NCI-H2081 treated with DMSO at 0.1 percent for 48 hours (cell line): ENCODE measurements at places on chromosomes 11 and 22.

DNA sequence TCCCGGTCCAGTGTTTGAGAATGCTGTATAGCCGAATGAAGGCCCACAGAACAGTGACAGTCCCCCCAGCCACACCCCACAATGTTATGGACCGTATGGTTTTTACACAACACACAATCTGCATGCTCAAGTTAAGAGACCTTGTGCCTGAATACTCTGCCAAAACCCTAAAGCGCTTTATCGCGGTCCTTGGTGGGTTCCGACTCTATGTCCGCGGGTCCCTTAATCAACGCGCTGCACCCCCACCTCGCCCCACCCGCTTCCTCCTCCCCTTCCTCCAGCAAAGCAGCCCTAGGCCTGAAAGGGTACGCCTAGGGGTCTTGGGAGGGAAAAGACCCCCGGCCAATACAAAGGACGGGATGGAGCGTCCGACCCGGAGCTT, 442 bp downstream of the COPB1 start:
- DNase-seq = no peak

GRCh38 chr11:104332110-104332509, 168.2 kb upstream of the PDGFD start:
- no peak for DNase-seq

DNA sequence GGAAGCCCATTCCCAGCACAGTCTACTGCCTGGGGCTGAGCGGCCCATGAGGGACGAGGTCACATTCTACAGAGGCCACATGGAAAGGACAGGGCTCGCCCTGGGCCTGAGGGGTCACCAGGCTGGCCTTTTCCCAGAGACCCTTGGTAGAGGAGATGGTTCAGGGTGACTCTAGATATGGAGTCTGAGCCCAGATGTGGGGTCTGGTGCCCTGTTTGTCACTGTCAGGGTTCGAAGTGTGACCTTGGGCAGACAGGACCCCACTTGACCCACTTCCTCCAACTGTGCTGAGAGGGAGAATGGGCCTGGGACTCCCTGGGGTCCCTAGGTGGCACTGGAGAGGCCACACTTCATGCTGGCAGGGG, 81.0 kb downstream of the MYEOV start:
- no peak for DNase-seq

GRCh38 chr11:79864882-79865281, 424.1 kb upstream of the TENM4 start:
- DNase-seq = no peak

DNA sequence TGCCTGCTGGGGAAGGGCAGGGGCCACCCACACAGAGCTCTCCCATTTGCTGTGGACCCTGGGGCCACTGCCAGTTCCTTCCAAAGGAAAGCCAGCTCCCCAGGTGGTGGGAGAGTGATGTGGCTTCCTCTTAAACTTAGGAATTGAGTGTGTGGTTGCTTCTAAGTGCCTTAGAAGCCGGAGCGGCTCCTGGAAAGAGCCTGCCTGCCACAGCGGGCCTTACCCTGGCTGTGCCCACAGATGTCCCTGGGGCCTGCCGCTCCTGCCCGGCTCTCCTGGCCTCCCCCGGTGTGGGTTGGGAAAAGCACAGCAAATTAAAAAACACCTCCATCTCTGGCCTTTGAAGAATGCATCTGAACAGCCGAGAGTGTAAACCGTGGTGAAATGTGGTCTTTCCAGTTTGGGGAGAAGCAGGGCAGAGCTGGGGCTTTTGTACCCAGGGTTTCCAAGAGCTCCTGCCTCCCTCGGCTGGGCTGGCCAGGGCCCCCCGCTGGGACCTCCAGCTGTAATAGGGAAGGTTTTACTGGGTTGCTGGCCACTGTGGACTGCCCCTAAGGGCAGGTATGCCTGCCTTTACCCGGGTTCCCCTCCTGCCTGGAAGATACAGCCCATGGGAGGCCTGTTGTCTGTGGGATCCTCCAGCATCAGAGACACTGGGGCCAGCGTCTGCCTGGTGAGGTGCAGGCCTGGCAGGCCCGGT, 30.2 kb downstream of the LRP5 start:
- DNase-seq = no peak

DNA sequence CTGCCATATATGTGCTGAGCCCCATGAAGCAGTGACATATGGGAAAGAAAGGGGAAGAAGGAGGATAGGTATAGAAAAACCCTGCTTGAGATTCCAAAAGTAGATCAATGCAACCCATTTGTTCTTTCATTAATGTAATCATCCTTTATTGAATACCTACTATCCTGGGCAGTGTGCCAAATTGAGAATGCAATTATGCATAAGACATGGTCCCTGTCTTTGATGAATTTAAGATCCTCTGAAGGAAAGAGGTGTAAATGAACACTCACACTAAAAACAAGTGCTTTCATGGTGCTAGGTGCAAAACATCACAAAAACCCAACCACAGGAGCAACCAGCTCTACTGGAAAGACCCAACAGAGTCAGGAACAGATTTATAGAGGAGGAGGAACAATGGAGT, 29.7 kb downstream of the FLI1 start:
- no peak for DNase-seq

DNA sequence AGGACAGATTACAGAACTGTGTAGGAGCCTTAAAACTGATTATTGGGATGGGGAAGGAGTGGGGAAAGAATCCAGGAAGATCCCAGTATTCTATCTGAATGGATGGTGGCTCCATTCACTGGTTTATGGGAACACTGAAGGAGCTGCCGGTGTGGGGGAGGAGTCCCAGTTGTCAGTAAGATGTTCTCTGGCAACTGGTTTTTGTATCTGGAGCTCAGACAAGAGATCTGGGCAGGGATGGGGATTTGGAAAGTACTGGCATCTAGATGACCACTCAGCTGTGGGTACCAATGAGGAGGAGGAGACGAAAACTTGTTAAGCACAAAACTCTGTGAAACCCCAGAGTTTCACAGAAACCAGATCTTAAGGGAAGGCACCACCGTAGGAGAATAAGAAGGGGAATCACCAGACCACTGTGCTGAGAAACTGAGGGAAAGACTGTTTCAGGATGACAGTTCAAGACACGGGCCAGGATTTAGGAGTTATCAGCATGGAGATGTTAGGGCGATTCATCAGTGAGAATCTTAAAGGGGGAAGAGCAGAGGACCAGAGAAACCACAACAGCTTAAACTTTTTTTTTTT, 28.1 kb downstream of the LDLRAD3 start:
- no peak for DNase-seq

DNA sequence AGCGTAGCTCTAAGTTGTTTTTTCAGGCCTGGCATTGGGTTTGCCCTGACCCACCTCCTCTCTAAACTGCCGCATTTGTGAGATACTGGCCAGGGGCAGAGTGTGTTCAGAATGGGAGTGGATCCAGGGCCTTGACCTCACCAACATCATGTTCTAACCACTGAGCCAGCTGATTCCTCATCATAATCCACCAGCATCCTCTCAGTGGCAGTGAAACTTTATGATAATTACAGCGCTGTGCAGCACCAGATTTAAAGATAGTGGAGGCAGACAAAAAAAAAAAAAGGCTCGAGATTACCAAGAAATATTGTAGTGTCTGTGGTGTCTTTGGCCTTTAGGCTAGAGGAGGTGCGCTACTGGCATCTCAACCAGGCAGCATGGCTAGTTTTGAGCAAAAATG, 53.0 kb downstream of the KREMEN1 start:
- DNase-seq = no peak

DNA sequence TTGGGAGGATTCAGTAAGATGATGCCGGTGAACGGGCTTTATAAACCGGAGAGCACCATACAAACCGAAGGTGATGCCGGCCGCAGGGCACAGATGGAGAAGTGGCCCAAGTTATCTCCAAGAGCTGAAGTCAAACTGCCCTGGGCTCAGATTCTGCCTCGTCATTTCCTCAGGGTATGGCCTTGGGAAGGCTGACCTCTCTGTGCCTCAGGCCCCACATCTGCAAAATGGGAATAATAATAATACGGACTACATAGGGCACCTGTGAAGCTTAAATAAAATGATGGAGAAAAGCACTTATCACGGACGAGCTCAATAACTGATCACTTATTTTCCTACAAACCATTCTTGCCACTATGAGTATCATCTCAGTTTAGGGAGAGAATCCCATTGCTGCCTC, 29.9 kb downstream of the DSCAML1 start:
- DNase-seq = no peak

GRCh38 chr11:57161351-57161750, 20.4 kb upstream of the LRRC55 start:
- DNase-seq = no peak

GRCh38 chr11:33160136-33160535, 1.1 kb downstream of the CSTF3 start:
- DNase-seq = no peak

DNA sequence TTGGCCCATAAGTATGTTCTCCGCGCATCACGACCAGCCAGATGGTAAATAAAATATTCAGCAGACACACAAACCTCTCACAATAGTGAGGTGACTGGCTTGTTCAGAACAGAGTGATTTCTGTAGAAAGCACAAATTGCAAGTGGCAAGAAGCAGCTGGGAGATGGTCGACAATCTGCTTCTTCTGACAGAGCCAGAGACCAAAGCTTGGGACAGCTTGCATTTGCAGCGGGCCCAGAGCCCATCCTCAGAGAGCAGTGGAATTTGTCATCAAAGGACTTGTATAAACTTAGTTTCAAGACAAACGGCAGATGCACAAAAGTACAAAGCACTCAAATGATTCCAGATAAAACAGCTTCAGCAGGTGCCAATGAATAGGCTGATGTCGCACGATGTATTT, 7.6 kb upstream of the GALNT18 start:
- DNase-seq = no peak

DNA sequence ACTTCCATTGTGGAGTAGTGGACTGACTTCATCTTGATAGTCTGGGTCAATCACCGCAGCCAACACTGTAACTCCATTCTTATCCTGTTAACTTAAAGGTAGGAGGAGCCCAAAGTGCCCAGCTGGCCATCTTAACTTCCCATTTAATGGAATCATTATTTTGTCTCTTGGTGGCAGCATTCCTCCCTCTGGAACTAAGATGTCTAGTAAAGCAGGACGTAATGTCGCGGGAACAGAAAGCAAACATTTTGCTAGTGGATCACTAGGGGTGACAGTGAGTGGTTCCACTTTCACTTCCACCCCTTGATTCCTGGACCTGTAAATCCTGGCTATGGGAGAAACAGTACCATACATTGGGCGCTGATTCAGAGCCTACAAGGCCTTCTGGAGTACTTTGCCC, 71.4 kb downstream of the GAB4 start:
- no peak for DNase-seq

DNA sequence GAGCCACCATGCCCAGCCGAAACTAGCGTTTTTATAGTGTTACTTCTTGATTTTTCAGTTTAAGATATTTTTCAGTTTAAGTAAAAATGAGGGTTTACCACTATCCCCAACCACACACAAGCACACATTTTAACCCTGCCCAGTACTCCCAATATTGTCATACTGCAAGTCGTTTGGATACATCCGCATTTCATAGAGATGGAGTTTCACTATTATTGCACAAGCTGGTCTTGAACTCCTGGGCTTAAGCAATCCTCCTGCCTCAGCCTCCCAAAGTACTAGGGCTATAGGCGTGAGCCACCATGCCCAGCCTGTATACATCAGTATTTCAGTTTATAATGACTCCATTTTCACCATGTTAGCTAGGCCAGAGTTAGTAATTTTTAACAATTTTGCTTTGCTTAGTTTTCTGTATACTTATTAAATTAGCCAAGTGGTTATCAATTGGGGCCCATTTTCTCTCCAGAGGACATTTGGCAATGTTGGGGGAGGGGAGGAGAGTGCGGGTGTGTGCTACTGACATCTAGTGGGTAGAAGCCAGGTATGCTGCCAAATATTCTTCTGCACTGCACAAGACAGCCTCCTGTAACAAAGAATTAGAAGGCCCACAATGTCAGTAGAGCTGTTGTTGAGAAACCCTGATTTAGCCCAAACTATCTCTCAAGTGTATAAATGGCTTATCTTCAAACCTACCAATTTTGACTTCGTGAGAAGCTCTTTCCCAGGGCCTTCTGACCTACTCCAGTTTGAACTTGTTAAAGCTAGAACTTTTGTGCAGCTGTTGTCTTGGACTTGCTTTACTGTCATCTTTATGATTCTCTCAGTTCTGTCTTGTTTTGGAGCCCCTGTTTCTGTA, 7.3 kb downstream of the USP47 start:
- no peak for DNase-seq

DNA sequence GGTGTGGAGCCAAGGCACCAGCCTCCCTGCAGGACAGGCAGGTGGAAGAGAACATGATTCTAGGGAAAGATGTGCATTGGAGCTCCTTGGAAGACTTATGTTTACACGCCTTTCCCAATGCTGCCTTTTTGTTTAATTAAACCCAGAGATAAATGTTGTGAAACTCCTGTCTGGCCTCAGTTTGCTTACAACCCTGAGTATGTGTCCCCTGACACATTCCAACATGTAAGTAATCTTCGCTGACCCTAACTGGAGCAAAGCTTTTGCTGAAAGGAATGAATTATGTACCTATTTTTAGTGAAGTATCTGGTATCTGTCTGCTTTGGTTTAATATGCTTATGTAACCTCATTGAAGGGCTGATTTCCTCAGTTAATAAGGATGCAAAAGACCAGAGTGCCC, 56.7 kb downstream of the APIP start:
- DNase-seq = no peak

DNA sequence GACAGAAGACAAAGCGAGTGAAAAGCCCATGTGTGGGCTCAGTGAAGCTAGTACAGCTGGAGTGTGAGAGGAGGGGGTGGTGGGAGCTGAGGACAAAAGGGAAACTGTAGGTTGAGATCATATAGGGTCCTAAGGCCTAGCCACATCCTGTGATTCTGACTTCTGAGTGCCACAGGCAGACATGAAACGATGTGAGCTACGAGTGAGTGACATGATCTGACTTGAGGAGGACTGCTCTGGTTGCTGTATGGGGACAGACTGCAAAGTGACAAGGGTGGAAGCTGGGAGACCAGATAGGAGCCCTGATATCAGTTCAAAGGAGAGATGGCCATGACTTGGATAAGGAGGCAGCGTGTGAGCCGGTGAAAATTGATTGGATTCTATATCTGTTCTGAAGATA, 85.4 kb downstream of the MICAL2 start:
- DNase-seq = no peak

- DNase-seq = peak; percentile 25
Observed at GRCh38 chr22:29883045-29883774, at the start of gene MTMR3. TSS of gene MTMR3 (plus strand) at chr22:29883174. CDS start at chr22:29971060, 87,886 bp downstream.

- no peak for DNase-seq
Observed at GRCh38 chr11:67054346-67054835, 2.3 kb upstream of the RHOD start.

GRCh38 chr11:24773322-24773721, 276.5 kb downstream of the LUZP2 start:
- no peak for DNase-seq

DNA sequence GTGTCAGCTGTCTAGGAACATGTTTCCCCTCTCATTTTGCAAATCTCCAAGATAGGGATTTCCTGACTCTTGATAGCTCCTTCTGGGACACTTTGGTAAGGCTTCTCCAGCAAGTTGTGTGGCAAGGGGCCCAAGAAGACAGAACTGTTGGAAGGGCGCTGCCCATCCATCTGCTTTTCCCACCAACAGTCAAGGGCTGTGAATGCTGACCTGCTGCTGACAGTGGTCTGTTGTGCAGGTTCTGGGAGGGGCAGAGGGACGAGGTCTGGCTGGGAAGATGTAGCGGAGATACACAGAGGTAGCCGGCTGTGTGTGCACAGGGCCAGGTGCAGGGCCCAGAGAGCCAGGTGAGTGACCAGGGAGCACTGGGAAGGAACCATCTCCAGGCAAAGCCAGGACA, 12.2 kb downstream of the BCR start:
- DNase-seq = no peak

GRCh38 chr22:31039393-31039792, 41.7 kb upstream of the SMTN start:
- DNase-seq = no peak

GRCh38 chr11:61103851-61104423, 1.6 kb downstream of the CD5 start:
- no peak for DNase-seq
